ENCODE measurements at places on chromosomes 11 and 22.

GRCh38 chr11:8567602-8568198 lies 26.3 kb downstream of the STK33 start:
- DNase-seq = no peak

DNA sequence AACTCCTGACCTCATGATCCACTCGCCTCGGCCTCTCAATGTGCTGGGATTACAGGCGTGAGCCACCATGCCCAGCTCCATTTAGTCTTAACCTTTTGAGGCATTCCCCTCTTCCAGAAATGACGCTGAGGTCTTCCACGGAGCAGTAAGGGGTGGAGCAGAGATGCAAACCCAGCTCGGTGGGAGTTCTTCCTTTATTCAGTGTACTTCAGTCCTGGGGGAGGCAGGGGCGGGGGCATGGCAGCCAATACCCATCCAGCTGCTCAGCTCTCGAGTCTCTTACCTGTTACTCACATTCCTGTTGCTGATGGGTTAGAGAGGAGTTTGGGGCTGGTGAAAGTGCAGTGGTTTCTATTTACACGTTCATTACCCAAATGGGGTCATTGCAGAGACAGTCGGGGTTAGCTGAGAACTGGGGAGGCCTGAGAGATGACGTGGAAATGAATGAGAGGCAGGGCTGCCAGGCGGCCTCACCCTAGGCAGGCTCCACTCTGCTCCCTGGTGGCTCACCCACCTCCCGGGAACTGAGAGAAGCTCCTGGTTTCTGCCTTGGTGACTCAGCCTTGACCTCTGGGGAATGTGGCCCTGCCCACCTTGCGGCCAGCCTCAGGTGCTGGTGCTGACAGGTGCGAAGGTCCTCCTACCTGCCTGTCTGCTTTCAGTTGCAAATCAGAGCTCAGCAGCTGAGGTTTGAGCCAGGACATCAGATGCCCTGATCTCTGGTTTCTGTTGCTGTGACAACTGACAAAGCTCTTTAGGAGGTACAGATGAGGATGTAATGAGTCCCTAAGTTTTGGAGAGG lies 13.4 kb upstream of the ST14 start:
- DNase-seq = no peak

DNA sequence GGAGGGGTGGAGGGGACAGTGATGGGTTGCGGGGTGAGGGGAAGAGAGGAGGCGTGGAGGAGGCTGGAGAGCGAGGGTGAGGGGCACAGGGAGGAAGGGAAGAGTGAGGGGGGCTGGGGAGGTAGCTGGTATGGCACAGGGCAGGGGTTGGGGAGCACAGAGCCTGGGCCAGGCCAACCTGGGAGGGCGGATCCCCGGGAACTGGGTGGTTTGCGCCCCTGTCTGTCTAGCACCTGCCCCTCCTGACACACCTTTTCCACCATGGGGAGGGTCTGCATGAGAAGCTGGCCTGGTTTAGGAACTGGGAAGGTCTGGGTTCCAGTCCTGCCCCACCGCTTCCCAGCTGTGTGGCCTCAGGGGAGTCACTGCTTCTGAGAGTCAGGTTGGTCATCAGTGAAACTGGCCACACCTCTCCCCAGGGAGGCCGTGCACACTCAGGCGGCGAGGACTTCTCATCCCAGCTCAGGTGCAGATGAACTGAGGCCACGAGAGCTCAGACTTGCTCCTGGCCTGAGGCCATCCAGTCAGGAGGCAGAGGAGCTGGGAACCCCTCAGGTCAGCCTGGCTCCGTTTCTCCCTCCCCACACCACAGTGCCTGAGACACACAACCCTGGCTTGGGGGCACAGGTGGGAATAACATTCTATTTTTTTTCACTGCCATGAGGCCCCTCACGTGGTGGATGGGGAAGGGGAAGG lies 95.6 kb downstream of the PHF21B start:
- DNase-seq = no peak

GRCh38 chr22:47580121-47580520 lies 817.7 kb downstream of the TBC1D22A start:
- DNase-seq = no peak

- no peak for DNase-seq
Observed at GRCh38 chr11:45224766-45225165, 61.4 kb downstream of the SYT13 start.

- no peak for DNase-seq
Observed at GRCh38 chr22:48934446-48934845, 893.2 kb downstream of the BRD1 start.

DNA sequence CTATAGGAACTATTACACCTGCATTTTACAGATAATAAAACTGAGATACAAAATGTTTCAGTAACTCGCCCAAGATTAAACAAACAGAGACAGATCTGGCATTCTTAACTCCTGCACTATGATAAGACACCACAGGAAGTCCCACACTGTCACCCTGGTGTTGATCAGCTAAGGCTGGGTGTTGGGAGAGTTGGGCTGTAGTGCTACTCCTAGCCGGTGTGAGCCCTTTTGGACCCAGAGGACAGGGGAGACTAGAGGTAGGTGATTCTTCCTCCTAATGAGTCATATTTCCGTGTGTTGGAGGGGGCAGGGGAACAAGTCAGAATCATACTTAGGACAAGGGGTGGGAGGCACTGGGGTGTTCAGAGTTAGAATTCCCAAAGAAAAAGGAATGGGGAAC lies 353.2 kb upstream of the TENM4 start:
- DNase-seq = no peak

DNA sequence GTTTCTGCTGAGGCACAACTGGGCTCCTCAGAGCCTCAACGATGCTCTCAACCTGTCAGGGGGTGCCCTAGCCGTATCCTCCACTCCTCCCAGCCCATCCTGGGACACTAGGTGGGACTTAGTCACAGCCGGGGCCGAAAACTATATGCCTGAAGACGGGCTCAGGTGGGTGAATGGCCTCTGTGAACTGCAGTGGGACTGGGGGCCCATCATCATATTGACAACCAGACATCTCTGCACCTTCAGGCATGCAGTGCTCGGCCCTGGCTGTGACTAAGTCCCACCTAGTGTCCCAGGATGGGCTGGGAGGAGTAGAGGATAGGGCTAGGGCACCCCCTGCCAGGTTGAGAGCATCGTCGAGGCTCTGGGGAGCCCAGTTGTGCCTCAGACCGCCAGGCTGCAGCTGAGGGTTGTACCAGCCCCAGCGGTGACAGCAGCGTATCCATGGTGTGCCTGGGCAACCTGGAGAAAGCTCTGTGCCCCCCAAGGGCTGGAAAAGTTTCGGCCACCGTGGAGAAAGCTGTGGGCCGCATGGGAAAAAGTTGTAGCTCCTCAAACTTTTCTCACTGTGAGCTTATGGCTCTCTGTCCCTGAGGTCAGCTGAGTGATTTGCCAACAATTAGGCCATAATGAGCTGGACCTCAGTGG lies 88.9 kb downstream of the RRM1 start:
- DNase-seq = no peak

DNA sequence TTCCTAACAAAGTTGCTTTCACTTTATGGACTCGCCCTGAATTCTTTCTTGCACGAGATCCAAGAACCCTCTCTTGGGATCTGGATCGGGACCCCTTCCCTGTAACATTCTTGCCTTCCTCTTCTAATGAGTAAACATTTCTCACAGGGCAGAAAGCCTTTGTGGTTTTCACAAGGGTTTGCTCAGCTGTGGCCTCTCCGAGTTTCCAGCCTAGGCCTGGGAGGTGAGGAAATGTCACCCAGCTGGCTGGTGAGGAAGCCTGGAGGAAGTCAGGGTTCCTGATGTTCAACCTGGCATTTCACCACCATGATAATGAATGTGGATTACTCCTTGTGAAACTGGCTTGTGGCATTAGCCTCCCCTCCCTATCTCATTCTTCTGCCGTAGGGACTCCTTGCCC lies 224.9 kb downstream of the DSCAML1 start:
- DNase-seq = no peak

GRCh38 chr11:122938557-122938956 lies 43.1 kb downstream of the BSX start:
- DNase-seq = no peak

GRCh38 chr11:115897707-115898106 lies 393.5 kb upstream of the CADM1 start:
- DNase-seq = no peak

GRCh38 chr22:26325641-26326040 lies 103.4 kb upstream of the ASPHD2 start:
- no peak for DNase-seq

DNA sequence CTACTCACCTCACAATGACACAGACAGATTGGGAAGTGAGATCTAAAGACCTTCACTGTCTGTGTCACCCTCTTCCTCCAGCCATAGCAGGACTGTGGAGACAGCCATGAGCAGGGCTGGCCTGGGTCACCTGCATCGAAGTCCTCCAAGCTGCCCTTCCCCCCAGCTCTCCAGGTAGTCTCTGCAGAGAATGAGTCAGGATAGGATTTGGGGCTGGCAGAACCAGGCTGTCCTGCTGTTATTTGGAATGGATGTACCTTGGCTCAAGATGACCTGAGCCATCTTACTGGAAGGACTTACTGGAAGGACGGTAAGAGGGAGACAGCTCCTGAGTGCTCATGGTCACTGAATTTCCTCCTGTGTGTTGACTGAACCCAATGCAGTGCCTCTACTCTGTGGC lies 29.2 kb downstream of the GGTLC2 start:
- no peak for DNase-seq

GRCh38 chr11:133827556-133827955 lies 17.8 kb downstream of the SPATA19 start:
- DNase-seq = no peak

Data from thymus (tissue), 14 donors.